Breast epithelium (tissue), 4 donors: ENCODE measurements at places on chromosomes 16 and 17. TPM values are rescaled to one million over a fixed set of nuclear protein-coding genes. Genes with fewer than 3 reads are reported as not detected.

NAGS gene
- 4.7 TPM for total RNA-seq

HSDL1 gene
- 25.8 TPM for total RNA-seq

NPIPB9 gene
- 6.4 TPM for total RNA-seq

IRF8 gene
- total RNA-seq = 20.2 TPM

KRT34 gene
- total RNA-seq = not detected

NTN3 gene
- not detected for total RNA-seq

CDK5R1 gene
- total RNA-seq = 0.80 TPM

ST6GALNAC1 gene
- total RNA-seq = 1.6 TPM

TRIM16 gene
- 13.3 TPM for total RNA-seq

CALB2 gene
- total RNA-seq = 7.5 TPM

PNMT gene
- total RNA-seq = 9.5 TPM

LHX1 gene
- total RNA-seq = not detected

TBC1D3G gene
- total RNA-seq = not detected

NUTF2 gene
- total RNA-seq = 91.5 TPM

SULT1A1 gene
- 33.4 TPM for total RNA-seq

INTS2 gene
- total RNA-seq = 8.3 TPM

ICAM2 gene
- 26.1 TPM for total RNA-seq

SOST gene
- not detected for total RNA-seq

RNF43 gene
- total RNA-seq = 19.0 TPM

FOXL1 gene
- 0.16 TPM for total RNA-seq

C17orf113 gene
- total RNA-seq = 1.3 TPM

FAM171A2 gene
- total RNA-seq = 0.88 TPM

SMIM5 gene
- 0.29 TPM for total RNA-seq

EFCAB5 gene
- 0.29 TPM for total RNA-seq
